ENCODE measurements at places on chromosomes 3 and 15.

DNA sequence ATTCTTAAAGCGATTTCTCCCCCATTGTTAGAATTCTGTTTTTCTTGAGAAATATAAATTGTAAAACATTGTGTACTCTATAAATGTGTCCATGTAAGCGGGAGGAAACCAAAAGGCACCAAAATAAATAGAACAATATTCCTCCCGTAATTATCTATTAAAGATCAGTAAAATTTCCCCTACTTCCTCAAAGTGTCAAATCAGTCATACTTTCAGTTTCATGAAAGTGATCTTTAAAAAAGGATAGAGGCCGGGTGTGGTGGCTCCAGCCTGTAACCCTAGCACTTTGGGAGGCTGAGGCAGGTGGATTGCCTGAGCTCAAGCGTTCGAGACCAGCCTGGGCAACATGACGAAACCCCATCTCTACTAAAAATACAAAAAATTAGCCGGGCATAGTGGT, 278.9 kb downstream of the MECOM start:
- DNase-seq, result no peak

DNA sequence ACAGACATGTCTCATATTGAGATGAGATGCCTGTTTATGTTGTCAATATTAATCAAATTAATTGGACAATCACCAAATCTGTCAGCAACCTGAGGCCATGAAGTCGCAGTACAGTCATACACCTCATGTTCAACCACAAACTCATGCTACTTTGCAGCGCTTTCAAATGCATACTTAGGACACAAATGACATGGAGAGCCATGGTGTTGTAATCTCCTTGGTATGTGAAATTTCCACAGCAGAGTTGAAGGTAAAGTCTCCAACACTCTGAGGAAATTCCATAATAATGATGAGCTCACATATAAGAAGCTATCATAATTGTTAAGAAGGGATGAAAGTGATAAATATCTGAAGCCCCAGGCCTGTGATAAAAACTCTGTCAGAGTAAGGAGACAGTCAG, 873.9 kb downstream of the MCTP2 start:
- no peak for DNase-seq

GRCh38 chr3:12822725-12823373, 18.5 kb downstream of the RPL32 start:
- no peak for DNase-seq

- DNase-seq, result no peak
Observed at GRCh38 chr3:61162965-61163364, 88.3 kb downstream of the FHIT start.

DNA sequence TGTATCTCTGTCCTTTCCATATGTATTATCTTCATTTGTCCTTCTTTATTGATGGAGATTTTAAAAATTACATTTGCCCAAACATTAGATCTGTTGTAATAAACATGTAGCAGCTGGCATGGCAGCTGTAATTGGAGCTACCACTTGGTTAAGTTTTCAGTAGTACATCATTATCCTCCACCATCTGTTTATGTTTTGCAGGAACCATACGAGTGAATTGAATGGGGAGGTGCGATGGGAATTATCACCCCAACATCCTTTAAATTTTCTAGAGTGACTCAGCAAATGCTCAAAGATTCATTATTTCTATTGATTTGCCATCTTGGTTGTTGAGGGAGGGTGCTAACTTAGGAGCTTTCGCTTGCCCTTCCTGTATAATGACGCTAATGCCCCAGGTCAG, 32.6 kb upstream of the NOX5 start:
- DNase-seq, result no peak

- DNase-seq, result no peak
Observed at GRCh38 chr3:187207624-187208023, 10.3 kb downstream of the RTP1 start.

GRCh38 chr3:111797171-111797615, 61.9 kb upstream of the PHLDB2 start:
- no peak for DNase-seq

GRCh38 chr15:96860741-96861140, 530.2 kb downstream of the NR2F2 start:
- no peak for DNase-seq

- DNase-seq, result peak; percentile 27
Observed at GRCh38 chr3:130470126-130470525, 46.9 kb upstream of the COL6A6 start.

- DNase-seq, result no peak
Observed at GRCh38 chr3:107082527-107082926, 294.7 kb upstream of the CCDC54 start.

DNA sequence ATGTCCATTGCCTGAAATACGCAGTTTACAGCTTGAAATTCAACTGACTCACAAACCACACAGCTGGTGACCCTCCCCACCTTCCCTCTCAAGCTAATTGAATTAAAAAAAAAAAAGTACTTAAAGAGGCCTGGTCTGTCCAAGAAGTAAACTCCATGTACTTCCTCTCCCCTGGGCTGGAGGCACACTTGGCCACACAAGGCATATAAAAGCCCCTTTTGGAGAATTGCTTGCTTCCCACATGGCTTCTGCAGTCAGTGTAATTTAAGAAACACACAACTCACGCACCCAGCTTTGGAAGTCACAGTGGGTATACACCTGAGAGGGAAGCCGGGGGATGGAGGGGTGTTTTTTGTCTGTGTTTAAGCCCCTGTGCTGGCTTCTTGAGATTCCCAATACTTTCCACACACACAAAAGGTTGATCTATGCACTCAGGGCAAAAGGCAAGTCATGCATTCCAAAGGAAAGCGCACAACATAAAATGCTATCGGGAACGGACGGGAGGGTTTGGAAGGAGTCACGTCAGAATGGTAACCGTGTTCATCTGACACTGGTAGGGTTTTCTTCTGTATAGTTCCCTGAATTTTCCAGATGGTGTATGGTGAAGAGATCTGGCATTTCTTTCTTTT, 106.6 kb upstream of the ALDH1A3 start:
- DNase-seq, result peak; percentile 62

All from right hindlimb (tissue), 1 donor.